NCI-H460 (cell line): ENCODE measurements at places on chromosomes 4 and X. TPM values are rescaled to one million over a fixed set of nuclear protein-coding genes. Genes with fewer than 3 reads are reported as not detected.

The SPP1 gene
- total RNA-seq, result 1,528 and 1,619 TPM in 2 replicates

The BRS3 gene
- not detected in 2 replicates for total RNA-seq

The CFP gene
- 0.10 TPM in 1 of 2 replicates, not detected in the other for total RNA-seq

The SHISA3 gene
- total RNA-seq, result 0.58 and 0.72 TPM in 2 replicates

The SLC25A53 gene
- 7.4 and 8.1 TPM in 2 replicates for total RNA-seq

The SSX1 gene
- total RNA-seq, result not detected in 2 replicates

The SCARB2 gene
- total RNA-seq, result 133 and 137 TPM in 2 replicates

The CXorf49 gene
- not detected in 2 replicates for total RNA-seq

The TMSB15A gene
- 0.42 TPM in 1 of 2 replicates, not detected in the other for total RNA-seq

The HTATSF1 gene
- 62.4 and 63.5 TPM in 2 replicates for total RNA-seq

The ADRA2C gene
- total RNA-seq, result 15.0 and 19.8 TPM in 2 replicates

The MAGEA4 gene
- total RNA-seq, result not detected in 2 replicates

The PNMA3 gene
- not detected in 2 replicates for total RNA-seq
